ENCODE measurements at places on chromosomes 2 and 18.

DNA sequence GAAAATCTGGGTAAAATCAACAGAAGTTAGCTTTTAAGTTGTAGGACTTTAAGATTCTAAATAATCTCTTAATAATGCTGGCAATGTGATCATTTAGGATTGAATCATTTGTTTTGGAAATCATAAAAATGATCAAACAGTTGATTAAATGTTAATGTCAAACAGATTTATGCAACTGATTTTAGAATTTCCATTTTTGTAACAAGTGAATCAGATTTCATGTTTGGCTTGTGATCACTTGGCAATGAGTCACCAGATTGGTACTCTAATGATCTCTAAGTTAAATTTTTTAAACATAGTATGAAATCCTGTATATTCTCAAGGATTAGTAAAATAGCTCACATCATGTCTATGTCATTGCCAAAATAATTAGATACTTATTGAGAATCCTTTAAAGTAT lies 50.1 kb upstream of the UNC80 start:
- DNase-seq: no peak

GRCh38 chr2:38590053-38590452 lies 12.7 kb downstream of the HNRNPLL start:
- no peak for DNase-seq

DNA sequence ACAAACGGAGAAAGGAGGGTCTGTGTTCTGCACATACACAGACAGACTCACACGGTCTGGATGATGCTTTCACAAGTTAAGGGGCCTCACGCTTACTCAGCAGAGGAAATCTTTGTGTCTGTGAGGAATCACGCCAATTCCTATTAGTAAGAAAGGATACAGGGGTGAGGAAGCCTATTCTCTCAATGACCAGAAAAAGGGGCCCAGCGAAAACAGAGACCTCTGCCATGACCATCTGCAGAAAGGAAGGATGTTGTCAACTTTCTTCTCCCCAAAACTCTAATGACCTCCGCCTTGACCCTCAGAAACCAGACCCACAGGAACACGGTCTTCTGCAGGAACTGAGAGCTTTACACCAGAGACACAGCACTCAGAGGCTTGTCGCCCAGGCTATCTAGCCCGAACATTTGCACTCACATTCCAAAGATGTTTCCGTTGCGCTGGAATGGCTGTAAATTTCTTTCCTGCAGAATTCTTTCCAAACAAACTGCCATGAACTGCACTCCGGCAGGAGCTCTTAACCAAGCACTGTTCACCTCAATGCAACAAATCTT lies 186.3 kb downstream of the TCF4 start:
- no peak for DNase-seq

- DNase-seq: no peak
Observed at GRCh38 chr2:23019476-23019875, 365.5 kb upstream of the KLHL29 start.

- DNase-seq: no peak
Observed at GRCh38 chr18:63850020-63850419, 37.5 kb upstream of the SERPINB2 start.

GRCh38 chr2:170887496-170887895 lies 41.6 kb upstream of the GORASP2 start:
- DNase-seq: no peak

- no peak for DNase-seq
Observed at GRCh38 chr2:13001408-13001807, 284.7 kb downstream of the TRIB2 start.

GRCh38 chr2:100390001-100390940 lies 27.2 kb downstream of the CHST10 start:
- no peak for DNase-seq

DNA sequence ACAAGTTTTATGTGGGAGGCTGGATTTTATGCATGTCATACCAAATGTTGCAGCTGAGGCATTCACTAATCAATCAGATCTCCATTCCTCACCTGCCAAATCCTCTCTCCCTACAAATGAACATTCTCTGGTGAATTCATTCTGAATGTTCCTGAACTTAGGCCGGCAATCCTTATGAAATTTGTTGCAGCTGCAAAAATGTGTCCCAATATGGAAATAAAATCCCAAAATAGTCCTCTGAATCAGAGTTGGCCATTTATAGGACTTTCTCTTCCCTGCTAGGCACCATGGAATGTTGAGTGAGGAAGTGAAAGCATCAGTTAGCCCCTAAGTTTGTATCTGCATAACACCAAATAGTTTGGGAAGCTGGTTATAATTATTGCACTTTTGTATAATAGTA lies 25.6 kb downstream of the GCA start:
- no peak for DNase-seq

DNA sequence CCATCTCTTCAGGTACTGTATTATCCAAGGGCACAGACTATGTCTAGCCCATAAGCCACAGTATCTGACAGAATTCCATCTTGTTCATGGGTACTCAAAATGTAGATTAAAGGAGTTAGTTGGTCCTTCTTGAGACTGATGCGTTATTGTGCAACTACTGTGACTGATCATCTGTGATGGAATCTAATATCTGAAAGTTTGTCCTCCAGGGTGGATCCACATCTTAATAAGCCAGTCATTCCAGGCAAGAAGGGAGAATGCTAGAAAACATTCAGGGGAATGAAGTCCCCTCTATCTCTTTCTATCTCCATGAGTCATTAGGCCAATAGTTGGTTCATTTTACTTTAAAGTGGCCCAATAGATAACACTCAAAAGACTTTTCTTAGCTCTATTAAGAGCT lies 252.6 kb downstream of the EXOC6B start:
- no peak for DNase-seq

GRCh38 chr2:36918307-36918706 lies 48.0 kb downstream of the STRN start:
- no peak for DNase-seq

GRCh38 chr2:215397632-215398341 lies 38.1 kb downstream of the FN1 start:
- DNase-seq: no peak

DNA sequence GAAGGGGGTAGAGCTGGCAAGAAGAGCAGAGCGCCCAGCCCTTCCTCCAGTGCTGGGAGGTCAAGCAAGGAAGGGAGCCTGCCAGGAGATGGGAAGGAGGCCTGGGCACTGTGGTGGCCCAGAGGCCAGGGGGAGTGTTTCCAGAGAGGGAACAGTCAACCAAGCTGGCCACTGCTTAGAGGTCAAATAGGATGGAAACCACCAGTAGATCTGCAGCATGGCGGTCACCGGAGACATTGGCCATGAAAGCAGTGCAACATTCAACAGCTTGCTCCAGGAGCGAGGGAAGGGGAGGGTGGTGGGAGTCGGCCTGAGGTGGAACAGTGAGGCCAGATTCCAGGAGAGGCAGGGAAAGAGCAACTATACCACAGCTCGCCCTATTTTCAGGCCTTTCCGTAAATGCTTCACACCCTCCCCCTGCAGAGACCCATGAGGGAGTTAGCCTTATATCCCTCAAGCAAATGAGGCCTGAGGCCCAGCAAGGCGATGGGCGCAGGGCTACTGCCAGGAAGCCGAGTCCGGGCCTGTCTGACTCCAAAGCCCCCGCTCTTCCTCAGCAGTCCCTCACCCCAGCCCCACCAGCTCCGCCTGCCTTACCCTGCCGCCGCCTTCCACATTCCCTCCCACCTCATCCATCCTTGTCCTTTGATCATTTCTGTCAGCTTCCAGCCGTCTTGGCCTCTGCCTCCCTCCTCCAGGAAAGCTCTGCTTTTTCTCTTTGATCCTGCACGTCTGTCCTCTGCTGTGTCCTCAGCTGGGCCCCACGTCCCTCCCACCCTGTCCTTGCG lies 17.0 kb downstream of the KCNK3 start:
- DNase-seq: no peak

- DNase-seq: no peak
Observed at GRCh38 chr18:79542876-79543750, 136.5 kb upstream of the CTDP1 start.

GRCh38 chr2:85865539-85866164 lies 23.1 kb downstream of the ST3GAL5 start:
- DNase-seq: no peak

GRCh38 chr2:18860179-18860578 lies 270.8 kb upstream of the NT5C1B start:
- DNase-seq: no peak

DNA sequence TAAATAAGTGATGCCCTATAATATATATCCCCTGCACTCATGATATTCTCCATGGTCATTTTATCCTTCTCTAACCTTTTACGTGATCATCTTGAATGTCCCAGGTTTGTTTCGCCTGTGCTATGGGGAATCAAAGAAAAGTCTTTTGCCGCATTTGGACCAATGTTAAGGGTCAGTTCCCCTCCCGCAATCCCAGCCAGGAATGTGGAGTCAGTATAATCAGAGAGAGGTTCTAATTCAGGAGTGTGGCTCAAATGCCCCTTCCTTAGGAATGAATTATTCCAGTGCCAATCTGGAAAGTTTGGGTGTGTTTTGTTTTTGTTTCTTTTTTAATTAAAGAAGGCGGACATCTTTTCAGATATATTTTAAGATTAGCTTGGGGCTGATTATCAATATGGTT lies 41.8 kb downstream of the PMS1 start:
- DNase-seq: no peak

All from activated naive CD8-positive, alpha-beta T cell treated with anti-CD3 and anti-CD28 coated beads, Interleukin-2, amount 10 ng/mL, durations not matched to agents 7 days and 5 days (primary cell).